Activated CD4-positive, alpha-beta T cell treated with anti-CD3 and anti-CD28 coated beads, Interleukin-2, amount 10 ng/mL, durations not matched to agents 7 days and 5 days (primary cell): ENCODE measurements at places on chromosomes 11 and 22. TPM values are rescaled to one million over a fixed set of nuclear protein-coding genes. Genes with fewer than 3 reads are reported as not detected.

P2RY6 gene
- total RNA-seq, result not detected

GRCh38 chr11:38176686-38177322 is 1578.8 kb upstream of the RAG2 start:
- DNase-seq, result no peak

SLC22A6 gene
- not detected for total RNA-seq

DNA sequence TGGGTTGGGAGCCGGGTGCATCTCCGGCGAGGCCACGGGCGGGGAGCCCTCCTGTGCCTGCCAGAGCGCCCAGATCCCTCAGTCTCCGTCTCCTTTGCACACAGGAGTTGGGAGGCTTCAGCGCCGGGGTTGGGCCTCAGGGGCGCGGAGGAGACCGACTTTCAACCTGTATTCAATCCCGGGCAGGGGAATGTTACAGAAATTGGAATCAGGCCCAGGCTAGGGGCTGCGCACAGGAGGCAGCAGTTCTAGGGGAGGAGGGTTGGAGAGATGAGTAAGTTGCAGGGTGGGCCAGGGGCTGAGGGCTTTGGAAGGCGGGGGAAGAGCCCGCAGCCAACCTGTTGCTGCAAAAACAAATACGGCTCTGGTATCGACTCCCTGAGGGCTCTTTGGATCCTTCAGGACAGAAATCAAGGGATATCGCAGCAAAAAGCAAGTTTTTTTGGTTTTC is 640 bp upstream of the KCNA4 start:
- DNase-seq, result no peak

SLC22A9 gene
- total RNA-seq, result not detected

TUBA8 gene
- 1.4 TPM for total RNA-seq

ADAMTS8 gene
- not detected for total RNA-seq

GRCh38 chr11:91265946-91266345 is 958.7 kb upstream of the FAT3 start:
- DNase-seq, result no peak

DNA sequence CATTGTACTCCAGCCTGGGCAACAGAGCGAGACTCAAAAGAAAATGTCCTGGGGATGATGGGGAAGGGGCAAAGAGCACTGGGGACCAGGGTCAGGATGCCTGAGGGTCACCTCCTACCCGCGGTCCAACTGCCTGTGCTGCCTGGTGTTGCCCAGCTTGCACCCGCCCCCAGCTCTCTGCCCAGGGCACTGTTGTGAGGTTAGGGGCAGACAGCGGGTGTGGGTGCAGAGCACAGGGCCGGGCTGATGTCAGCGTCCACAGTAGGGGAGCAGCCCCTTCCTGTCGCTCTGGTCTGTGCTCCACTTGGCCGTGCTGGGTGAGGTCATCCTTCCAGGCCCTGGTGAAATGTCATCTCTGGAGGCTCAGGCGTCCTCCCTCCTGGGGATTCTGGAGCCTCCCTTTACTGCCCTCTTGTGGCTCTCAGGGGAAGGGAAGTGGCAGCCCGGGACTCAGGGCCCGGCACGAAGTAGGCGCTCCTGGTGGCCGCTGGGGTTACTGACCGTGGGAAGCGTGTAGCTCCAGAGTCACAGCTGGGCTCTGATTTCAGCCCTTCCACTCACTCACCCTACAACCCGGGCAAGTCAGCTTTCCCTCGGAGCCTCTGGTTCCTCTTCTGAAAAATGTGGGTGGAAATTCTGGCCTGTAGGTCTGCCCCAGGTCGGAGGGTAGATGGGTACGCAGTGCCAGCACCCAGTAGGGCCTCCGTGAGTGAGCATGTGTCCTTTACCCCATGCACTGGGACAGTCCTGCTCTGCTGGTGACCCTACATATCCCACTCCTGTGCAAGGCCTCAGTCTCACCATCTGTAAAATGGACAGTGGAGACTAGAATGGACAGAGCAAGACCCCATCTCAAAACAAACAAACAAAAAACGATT is 17.3 kb upstream of the PRR5 start:
- DNase-seq, result peak; percentile 89

- no peak for DNase-seq
Measured at GRCh38 chr11:28269586-28269985, 161.4 kb downstream of the METTL15 start.

EHF gene
- 0.47 TPM for total RNA-seq

AQP11 gene
- total RNA-seq, result not detected

GRCh38 chr22:45966895-45967365 is 10.0 kb downstream of the WNT7B start:
- DNase-seq, result no peak

DNA sequence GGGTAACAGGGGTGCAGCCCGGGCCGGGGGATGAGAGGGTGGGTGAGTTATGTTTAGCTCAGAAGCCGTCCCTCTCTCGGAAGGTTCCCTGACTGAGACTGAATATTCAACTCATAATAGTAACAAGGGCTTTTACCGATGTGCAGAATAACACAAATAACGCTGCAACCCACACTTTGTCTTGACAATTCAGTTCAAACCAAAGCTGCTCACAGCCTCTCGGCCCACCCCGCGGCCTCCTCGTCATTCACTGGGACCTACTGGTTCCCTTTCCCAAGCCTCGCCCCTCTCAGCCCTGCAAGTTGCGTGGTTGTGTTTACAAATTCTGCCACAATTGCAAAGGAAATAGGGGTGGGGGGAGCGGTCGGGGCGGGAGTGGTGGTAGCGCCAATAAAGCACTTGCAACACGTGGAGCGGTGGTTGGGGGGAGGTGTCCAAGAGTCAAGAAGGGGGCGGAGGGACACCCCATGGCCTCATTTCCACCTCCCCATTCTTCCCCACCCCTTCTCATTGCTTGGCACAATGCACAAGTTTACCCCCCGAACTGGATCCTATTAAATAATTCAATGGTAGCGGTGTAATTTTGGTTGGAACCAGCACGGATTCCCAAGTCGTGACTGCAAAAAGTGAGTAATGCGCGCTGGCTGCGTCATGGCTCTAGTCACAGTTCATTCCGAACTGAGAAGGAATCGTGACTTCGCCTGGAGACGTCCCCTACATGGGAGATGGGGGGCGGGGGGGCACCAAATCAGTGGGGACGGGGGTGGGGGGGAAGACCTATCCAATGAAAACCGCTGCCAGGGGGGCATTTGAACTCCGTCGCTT is 102.0 kb upstream of the HSD17B12 start:
- no peak for DNase-seq

DNA sequence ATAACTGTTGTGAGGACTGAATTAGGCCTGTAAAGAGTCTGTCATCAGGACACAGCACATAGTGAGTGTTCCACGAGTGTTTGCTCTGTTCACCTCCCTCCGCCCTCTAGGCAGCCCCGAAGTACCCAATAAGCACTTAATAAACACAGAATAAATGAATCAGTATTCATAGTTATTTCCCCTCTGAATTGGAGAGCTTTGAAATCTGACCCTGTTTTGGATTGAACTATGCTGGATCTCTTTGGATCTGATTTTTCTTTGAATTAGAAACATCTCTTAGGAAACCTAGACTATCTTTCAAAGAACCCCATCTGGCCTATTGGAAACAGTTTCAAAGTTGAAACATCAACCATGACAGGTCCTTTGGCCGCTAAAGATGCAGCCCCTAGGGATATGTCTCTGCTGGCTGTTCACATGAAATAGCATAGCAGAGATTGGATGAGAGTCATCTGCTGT is 615.5 kb downstream of the NTM start:
- no peak for DNase-seq

MYO7A gene
- total RNA-seq, result 0.07 TPM

GRCh38 chr11:117842131-117842941 is 17.8 kb upstream of the FXYD2 start:
- DNase-seq, result no peak

DNA sequence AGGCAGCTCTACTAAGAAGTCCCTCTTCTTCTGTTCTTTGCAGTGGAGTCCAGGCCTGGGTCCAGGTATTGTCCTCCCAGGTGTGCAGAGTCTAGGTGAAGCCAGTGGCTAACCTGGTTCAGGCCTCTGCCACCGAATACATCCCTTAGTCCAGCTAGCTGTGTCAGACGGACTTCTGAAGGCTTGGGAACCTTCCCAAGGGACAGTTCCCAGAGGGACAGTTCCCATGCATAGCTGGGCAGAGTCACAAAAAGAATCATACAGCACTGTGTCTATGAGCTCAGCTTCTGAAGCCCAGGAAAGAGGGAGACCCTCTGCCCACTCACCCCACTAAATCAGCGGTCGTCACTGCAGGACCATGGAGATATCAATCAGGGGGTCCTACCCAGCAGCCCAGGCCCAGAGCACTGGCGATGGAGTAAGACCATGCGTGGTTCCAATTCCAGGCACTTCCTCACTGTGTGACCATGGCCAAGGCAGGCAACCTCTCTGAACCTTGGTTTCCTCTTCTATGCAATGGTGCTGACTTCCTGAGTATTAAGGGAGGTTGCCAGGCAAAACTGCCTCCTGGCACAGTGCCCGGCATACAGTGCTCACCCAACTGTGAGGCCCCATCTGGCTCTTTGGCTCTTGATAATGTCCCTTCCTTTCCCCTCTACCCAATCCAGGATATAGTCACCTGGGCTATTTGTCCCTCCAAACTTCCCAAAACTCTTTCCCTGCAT is 3.4 kb downstream of the MS4A10 start:
- DNase-seq, result no peak

TBX10 gene
- not detected for total RNA-seq

DNA sequence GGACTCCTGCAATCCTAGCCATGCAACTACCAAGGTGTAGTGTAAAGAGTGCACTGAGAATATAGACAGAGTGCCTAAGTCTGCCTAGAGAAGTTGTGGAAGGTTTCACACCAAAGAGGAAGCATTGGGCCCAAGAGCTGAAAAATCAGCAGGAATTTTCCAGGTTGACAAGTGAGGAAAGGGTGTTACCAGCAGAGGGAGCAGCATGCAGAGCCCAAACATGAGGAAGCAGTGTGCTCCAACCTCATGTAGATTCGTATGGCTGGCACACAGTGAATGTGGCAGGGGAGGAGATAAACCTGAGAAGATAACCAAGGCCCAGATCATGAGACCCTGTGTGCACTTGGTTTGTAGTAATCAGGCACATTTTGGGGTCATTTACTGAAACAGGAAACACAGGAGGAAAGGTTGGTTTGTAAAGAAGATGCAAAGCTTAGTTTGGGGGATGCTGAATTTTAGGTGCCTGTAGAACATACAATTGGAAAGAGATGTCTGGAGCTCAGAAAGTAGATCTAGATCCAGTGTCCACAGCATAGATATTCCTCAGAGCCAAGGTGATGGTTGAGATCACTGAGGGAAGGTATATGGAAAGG is 1.7 kb downstream of the HPX start:
- DNase-seq, result peak; percentile 31

- DNase-seq, result no peak
Measured at GRCh38 chr11:35112056-35112845, 26.7 kb upstream of the CD44 start.

DNA sequence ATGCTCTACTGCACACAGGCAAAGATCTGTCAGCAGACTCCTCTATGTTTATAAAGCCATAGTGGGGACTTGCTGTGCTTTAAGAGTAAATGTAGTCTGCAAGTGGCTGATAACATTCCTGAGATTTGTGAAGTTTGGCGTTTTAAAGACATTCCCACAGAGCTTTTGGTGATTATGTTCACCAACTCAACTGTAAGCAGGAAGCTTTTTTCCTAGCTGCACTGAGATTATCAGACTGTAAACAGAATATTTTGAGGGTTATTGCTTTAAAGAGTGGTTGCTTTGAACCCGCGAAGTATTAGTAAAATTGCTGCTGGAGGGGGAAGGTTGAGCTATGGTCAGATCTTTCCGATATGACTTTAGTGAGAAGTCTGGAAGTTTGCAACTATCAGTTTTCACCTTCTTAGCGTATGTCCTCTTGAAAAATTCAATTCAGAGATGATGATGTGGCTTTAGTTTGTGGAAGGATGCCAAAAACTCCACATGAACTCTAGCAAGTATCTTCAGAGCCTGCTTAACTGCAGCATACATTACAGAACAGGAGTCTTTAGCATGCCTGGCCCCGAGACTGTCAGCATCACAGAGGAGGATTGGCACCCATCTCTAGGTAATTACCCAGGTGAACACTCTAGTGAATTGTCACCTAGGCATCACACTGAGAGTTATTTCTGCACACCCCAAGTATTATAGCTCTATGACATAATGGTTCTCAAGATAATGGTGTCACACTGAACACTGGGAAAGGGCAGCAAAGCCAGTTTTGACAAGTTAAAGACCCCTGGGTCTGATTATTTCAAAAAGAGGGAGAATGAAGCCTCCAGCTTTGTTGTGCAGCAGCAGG is 89.9 kb downstream of the MTNR1B start:
- DNase-seq, result no peak

- DNase-seq, result no peak
Measured at GRCh38 chr11:79768343-79768742, 327.5 kb upstream of the TENM4 start.

DNA sequence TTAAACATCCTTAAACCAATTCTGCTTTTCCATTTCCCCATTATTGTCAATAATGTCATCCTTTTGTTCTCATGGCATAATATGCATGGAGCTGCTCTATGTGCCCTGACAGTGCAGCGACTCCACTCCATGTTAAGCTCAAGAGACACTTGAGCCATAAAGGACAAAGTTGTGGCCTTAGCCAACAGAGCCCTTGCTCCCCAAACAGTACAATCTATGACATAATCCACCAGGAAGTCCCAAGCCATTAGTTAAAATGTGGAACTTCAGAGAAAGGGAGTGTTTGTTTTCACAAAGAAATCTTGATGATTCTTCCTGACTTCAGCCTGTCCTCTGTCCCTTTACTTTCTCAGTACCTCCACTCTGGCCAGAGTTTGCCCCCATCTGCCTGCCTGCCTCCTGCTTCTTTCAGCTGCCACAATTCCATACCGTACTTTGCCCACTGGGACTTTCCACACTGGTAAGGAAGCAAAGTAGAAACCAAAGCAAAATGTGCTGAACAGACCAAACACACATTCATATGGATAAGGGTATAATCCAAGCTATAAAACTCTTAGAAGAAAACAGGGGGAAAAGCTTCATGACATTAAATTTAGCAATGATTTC is 46.3 kb upstream of the ZC3H12C start:
- DNase-seq, result no peak

DNA sequence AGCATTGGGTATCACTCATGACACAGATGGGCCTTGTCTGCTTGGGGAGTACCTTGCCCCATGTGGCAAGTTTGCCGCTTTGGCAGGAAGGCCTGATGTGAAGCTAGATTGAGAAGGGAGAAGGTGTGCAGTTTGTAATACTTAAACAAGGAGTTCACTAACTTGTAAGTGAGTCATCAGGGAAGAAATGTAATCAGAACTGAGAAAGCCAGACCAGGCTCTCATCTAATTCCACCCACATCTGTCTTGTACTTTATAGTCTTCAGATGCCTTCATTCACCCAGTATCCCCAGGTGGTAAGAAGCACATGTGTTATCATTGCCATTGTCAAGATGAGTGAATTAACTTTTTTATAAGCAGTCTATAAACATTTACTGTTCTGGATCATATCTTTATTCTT is 116.0 kb upstream of the DDI1 start:
- DNase-seq, result no peak

PPP6R2 gene
- 55.6 TPM for total RNA-seq

- DNase-seq, result no peak
Measured at GRCh38 chr22:40270748-40271373, 75.4 kb upstream of the ADSL start.

- DNase-seq, result no peak
Measured at GRCh38 chr22:28728002-28728401, 13.6 kb downstream of the CHEK2 start.

NXPE1 gene
- not detected for total RNA-seq
